Activated T-helper 1 cell treated with anti-CD3 and anti-CD28 coated beads, Interleukin-2, amount 50 U/mL, for 16 hours (primary cell): ENCODE measurements at places on chromosomes 3 and 15.

GRCh38 chr3:4935347-4935746 lies 43.9 kb upstream of the BHLHE40 start:
- no peak for DNase-seq

DNA sequence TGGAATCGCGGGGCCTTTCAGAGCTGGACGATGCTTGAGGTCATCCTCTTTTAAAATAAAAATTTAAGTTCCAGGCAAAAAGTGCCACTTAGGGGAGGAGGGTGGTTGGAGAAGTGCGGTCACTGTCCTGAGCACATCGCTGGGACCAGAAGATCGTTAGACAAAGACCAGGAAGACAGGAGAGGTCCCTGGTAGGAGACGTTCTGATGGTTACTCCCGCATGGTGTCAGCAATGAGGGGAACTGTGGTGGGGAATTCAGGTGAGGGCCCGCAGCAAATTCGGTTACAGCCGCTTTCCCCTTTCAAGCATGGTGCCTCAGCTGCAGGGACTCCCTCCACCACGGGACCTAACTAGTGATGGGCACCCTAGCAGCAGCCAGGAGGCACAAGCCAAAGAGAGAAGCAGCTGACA lies 1.0 kb upstream of the ISY1 start:
- DNase-seq = no peak

DNA sequence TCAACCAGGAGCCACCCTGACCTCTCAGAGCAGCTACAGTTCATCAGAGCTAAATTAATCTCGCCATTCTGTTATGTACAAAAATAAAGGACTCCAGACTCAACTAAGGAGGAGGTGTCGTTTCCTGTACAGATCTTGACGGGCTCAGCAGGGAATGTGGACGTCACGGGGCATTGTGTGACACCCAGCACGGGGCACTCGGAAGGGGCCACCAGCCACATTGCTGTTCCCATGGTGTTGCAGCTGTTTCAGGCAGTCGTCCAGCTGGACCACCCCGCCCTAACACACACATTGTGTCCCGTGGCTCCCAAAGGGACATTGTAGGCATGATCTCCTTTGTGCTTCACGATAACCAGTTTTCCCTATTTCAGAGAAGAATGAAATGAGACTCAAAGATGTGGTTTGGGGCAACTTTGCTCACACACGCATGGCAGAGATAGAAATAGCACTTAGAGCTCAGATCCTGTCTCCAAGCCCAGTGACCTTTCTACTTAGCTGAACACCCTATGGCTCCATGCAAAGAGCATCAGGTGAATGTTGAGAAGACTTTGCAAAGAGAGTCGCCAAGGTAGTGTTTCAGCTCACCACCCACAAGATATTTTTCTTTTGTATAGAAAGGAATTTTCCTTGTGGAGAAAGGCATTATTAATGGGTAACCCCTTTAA lies 5.5 kb downstream of the SSUH2 start:
- DNase-seq = no peak

GRCh38 chr3:129404610-129405009 lies 23.8 kb downstream of the EFCAB12 start:
- no peak for DNase-seq

- no peak for DNase-seq
Measured at GRCh38 chr15:93109336-93110102, 20.5 kb upstream of the RGMA start.

GRCh38 chr3:185397676-185398075 lies 34.7 kb downstream of the MAP3K13 start:
- DNase-seq = no peak

DNA sequence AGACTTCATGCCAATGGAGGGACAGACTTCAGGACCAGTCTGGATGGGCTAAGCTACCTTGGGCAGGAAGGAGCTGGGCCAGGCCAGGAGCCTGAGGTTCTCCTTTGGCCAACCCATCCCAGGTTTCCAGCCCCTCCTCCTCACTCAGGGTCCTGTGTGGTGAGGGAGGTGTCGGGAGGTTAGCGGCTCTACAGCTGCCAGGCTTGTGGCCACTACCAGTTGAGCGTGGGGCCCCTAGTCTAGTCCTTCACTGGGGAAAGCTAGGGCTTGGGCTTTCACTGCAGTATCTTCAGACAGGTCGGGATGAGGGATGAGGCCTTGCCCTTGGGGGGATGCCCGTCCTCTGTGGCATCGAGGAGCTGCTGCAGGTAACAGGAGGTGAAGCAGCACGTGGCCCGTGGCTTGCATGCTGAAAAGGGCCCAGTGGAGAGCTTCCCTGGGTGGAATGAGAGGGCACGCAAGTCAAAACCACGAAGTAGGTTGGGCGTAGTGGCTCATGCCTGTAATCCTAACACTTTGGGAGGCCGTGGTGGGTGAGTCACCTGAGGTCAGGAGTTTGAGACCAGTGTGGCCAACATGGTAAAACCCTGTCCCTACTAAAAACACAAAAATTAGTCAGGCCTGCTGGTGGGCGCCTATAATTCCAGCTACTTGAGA lies 8.5 kb upstream of the FANCD2 start:
- DNase-seq = no peak

DNA sequence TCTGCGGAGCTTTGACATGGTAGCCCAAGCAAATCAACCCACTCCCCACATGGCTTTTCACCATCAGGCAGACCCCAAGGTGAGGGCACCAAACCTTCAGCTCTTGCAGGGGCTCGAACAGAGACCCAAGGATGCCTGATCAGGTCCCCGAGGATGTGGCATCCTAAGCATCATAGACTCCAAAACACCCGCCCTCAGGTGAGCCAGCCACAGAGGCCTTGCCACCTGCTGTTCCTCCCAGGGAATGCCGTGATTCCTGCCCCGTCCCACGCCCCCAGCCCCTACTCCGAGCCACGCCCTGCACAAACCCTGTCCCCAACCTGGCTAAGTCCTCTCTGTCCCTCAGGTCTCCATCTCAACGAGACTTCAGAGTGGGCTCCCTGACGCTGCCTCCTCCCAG lies 34.7 kb upstream of the SLC41A3 start:
- DNase-seq = no peak

GRCh38 chr3:10614168-10614567 lies 108.8 kb upstream of the ATP2B2 start:
- DNase-seq = no peak

DNA sequence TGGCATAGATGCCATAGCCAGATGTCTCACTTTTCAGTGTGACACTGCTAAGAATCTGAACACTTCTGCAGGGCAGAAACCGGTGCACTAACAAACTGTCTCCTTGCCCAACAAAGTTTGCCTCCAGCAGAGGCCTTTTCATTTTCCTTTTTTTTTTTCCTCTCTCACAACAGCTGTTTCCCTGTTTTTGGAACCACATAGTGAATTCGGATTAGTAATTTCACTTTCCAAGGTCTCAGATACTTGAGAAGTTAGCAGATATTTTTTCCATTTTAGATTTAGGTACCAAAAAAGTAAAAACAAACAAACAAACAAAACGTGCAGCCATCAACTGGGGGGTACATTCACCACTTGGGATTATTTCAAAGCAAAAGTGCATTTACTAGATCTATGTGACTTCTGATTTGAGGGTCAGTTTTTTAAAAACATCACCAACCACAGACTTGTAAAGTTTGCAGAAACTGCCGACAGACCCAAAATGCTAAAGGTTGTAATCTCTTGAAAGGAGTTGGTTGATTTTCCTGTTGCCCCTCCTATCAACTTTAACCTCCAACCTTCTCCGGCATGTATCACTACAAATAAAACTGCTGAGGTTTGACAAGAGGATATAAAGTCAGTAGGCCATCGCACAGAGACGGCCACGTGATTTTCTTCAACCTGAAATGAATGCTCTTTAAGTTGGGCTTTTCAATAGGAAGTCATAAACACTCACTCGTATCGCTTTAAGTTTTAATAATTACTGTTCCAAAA lies 169.1 kb downstream of the CDIN1 start:
- DNase-seq = no peak

GRCh38 chr3:147423798-147424580 lies 14.8 kb downstream of the ZIC1 start:
- DNase-seq = no peak

GRCh38 chr15:47813748-47814384 lies 96.6 kb downstream of the SEMA6D start:
- DNase-seq = no peak

- no peak for DNase-seq
Measured at GRCh38 chr15:31781261-31781660, 249.1 kb upstream of the CHRNA7 start.

DNA sequence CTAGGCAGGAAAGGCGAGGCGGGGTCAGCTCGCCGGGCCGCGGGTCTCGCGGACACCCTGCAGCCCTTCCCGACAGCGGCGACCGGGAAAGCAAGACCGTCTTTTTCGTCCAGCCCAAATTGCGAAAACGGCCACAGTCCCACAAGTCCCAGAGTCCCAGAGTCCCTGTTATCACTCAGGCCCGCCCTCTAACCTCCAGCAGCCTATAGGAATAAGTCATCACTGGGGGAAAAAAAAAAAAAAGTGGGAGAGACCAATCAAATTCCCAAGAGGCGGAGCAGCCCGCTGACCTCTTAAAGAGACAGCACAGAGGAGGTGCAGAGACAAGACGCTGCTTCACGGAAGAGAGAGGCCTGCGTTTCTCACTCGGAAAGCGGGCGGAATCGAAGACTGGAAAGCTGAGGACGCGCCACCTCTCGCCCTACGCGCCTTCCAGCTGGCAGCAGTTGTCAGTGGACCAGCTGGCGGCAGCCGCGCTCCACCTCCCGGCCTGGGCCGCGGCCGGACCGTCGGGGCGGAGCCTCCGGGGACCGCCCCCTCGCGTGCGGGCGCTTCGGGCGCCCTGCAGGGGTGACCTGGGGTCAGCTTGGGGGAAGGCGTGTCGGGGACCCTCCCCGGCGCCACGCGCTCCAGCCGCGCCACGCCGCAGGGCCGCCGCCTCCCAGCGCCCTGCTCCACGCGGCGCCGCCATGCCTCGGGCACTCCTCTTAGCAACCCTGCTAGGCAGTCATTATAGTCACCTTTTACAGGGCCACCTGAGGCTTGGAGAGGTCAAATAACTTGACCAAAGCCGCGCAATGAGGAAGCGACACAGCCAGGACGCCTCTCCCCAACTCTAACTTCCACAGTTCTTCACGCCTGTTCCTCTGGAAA lies at the start of gene TPRA1:
TSS of gene TPRA1 (minus strand) at position 141 of the 873 bp plus-strand sequence. CDS start 10,587 bp downstream, outside the sequence.
- peak; percentile 68 for DNase-seq

DNA sequence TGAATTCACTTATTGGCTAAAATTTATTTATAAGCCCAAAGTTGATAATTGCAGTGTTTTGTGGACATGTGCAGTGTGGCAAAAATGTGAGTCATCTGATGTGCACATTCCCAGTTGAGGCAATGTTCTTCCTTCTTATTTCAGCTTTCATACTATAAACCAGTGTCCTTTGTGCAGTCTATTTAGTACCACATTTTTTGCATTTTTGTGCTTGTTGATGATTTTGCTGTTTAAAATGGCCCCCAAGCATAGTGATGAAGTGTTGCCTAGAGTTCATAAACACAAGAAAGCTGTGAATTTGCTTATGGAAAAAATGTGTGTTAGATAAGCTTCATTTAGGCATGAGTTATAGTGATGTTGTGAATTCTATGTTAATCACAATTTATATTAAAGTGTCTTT lies 19.4 kb upstream of the IL20RB start:
- no peak for DNase-seq

DNA sequence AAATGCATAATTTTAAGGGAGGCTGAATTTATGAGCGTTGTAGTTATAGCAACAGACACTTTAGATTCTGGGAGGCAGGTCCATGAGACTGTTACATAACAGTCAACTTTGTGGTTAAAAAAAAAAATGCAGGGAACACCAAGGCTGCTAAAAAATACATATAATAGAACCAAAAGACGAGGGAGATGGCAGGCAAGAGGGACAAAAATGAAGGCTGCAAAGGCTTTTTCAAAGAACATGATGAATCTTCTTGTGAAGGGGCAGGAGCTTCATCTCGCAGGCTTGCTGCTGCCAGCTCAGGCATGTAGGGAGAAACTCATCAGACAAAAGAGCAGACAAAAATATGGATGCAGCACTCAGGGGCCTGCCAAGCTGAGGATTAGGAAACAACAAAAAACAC lies 243.9 kb downstream of the SHQ1 start:
- DNase-seq = no peak

DNA sequence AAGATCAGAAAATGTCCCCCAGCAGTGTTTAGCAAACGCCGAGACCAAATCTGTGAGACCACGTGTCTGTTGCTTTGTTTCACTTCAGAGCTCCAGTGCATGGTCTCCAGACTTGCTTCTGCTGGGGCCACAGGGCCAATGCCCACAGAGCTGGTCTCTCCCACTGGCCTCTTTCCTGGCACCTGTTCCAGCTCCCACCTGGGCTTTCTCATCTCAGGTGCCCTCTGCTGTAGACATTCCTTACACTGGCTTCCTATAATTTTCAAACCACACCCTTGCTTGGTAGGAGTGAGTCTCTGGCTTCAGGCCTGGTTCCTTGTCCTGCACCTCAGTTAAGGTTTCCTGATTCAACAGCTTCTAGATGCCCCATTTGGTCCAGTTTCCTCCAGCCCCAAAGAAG lies 243.1 kb downstream of the ADAMTS17 start:
- no peak for DNase-seq

GRCh38 chr3:113597596-113598354 lies 65.4 kb downstream of the SIDT1 start:
- no peak for DNase-seq

DNA sequence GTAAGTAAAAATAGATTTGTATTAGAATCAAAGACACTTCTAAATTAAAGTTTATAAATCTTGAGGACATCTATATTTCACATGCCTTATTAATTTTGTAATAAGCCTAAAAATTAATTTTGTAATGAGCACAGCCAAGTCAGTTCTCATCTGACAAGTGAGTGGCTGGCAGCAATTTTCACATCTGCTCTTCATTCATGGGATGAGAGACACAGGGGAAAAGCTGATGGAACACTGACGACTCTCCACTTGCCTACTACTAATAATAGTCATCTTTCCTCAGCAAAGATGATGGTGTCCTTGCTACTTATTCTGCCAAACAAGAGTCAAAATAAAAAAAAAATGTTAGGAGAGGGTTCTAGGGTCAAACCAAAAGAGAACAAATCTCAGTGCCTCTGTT lies 14.4 kb upstream of the CMSS1 start:
- DNase-seq = no peak

DNA sequence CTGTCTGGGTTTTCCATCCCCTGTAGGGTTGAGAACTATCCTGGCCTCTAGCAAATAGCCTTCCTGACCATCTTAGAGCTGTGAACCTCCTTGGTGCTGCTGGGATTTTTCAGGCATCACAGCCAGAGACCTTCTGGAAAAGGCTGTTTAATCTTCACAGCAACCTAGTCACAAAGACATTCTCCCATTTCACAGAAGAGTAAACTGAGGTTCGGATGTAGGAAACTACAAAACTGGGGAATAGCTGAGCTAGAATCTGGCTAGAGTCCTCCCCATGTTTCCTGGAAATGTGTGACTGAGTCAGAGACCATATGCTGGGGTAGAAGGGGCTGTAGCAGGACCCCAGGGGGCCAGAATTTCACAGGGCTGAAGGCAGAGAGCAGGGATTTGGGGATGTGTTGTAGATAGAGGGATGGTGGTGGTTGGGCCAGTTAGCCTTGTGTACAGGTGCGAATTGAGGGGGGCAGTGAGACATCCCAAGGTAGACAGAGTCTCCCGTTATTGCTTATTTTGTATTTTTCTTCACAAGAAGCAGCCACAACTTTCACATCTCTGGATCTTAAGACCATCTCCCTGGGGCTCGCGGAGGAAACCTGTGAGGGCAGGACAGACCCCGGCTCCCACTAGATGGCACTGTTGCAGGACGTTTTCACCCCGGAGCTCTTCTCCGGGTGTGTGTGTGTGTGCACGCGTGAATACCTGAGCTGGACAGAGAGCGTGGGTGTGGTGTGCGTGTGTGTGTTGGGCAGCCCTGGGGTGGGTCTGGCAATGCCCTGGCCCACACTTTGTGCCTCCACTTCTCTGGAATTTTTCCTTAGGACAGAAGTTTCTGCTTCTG lies 66.9 kb upstream of the PRR23C start:
- DNase-seq = peak; percentile 22

- DNase-seq = no peak
Measured at GRCh38 chr3:65914740-65915367, 123.9 kb downstream of the MAGI1 start.

GRCh38 chr3:64687781-64688604 lies at the start of gene ADAMTS9:
Gene ADAMTS9, minus strand, starts transcription at chr3:64688000. Its CDS starts 343 bp downstream, at chr3:64687657.
- DNase-seq = no peak
